ENCODE measurements at places on chromosomes 4 and X.

DNA sequence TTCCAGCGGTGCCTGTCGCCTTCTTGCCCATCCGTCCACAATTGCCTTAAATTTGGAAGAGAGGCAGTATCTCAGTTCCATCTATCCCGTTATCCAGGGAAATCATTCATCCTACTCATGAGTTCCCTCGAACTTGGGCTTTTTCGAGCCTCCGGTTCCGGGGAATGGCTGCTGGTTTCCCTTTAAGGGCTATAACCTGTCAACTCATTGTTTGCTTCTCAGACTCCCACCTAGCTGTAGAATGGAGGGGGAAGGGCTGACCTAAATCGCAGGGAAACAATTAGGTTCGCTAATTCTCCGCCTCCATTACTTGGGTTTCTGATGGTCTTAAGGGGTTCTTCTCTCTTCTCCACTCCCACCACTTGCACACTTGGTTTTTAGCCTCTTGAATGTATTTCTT lies 1.2 kb downstream of the UCHL1 start:
- DNase-seq, result no peak

GRCh38 chr4:168409089-168409801 lies 71.0 kb downstream of the DDX60L start:
- no peak for DNase-seq

DNA sequence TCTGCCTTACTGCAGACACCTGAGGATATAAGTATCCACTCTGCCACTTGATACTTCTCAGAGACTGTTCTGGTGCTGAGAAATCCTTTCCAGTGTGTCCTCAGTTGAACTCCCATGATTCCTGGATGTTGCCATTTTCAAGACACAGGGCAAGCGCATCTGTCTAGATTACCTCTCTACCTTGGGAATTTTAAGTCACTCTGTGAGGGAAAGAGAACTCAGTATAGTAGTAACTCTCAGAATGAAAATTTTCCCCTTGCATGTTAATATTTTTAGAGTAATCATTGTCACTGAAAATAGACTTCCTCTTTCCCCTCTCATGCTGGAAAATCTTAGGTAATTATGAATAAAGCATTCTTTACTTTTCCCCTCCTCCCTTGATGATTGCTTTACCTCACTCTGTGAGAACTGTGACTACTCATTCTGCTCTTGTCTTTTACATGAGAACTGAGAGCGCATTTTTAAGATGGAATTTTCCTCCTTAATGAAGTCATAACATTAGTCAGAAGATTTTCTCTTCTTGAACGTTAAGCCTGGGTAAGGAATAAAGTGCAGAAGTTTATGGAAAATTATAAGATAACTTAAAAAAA lies 45.0 kb downstream of the TET2 start:
- DNase-seq, result no peak

GRCh38 chrX:120568035-120568434 lies 7.3 kb upstream of the CUL4B start:
- no peak for DNase-seq

DNA sequence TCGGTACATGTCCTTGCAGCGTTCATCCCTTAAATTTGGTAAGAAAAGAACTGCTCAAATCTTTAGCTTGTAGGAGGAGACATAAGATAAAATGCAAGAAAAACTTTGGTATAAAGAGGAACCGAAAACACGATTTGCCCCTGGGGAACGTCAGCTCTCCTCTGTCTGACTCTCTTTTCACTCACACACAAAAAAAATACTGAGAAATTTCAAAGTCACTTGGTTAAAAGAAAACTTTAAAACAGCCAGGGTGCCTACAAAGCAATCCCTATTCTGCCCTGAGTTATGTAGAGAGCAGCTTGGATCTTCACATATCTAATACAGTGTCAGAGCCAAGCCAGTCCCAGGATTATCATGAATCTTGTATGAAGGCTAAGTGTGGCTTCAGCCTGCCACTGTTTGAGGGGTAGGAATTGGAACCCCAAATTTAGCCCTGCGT lies 248.5 kb upstream of the CXXC4 start:
- no peak for DNase-seq

Data from T-helper 9 cell (primary cell).